Activated naive CD4-positive, alpha-beta T cell treated with anti-CD3 and anti-CD28 coated beads for 36 hours (primary cell): ENCODE measurements at places on chromosomes 1 and 21.

GRCh38 chr1:92743221-92743620 is 41.7 kb downstream of the EVI5 start:
- no peak for DNase-seq

GRCh38 chr1:239823852-239824251 is 267.8 kb upstream of the FMN2 start:
- DNase-seq = no peak

DNA sequence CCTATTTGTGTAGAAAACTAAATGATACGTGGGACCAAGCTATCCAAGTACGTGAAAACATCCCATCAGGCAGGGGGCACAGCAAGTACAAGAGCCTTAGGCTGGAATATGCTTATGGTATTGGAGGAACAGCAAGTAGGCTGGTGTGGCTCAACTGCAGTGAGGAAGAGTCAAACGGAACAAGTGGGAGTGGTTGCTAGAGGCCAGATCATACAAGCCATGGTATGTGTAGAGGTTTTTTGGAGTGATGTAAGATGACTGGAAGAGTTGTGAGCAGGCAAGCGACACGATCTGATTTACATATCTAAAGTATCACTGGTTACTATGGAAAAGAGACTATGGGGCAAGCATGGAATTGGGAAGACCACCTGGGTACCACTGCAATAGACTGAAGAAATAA is 27.8 kb downstream of the ELK4 start:
- no peak for DNase-seq

GRCh38 chr1:68016381-68016780 is 34.0 kb downstream of the DIRAS3 start:
- no peak for DNase-seq

DNA sequence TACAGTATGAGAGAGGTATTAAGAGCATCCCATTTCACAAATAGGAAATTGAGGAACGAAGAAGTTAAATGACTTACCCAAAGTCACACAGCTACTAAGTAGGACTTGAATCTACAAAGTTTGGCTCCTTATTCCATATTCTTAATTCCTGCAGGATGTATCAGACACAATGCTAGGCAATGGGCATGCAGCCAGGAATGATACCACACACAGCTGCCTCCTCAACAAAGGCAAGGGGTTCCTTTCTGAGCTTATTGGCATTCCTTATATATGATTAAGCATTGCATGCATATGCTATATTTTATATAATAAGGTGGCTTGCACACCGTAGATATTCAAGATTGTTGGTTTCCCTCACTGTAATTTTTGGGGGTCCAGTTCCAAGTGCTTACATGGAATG is 34.2 kb upstream of the JUN start:
- DNase-seq = no peak

GRCh38 chr1:213425376-213426030 is 374.5 kb downstream of the RPS6KC1 start:
- DNase-seq = no peak

DNA sequence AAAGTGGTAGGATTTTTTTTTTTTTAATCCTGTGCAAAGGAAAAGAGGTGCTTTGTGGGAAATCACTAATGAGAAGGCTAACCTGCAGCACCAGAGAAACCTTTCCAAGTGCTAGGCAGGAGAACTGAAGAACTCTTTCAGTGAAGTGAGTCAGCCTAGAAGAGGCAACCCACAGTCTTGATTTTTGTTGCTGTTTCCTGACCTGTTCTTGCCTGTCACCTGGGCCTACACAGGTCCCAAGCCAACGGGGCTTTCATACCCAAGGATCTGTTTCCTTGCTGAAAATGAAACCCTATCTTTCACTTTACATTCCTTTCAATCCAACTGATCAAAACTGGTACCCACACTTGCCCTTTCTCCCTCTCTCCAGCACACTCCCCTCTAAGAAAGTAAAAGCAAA is 7.1 kb upstream of the IKBKE start:
- DNase-seq = peak; percentile 73

- no peak for DNase-seq
These were observed 22.5 kb downstream of the RSPH1 start for GRCh38 chr21:42473498-42474042.

DNA sequence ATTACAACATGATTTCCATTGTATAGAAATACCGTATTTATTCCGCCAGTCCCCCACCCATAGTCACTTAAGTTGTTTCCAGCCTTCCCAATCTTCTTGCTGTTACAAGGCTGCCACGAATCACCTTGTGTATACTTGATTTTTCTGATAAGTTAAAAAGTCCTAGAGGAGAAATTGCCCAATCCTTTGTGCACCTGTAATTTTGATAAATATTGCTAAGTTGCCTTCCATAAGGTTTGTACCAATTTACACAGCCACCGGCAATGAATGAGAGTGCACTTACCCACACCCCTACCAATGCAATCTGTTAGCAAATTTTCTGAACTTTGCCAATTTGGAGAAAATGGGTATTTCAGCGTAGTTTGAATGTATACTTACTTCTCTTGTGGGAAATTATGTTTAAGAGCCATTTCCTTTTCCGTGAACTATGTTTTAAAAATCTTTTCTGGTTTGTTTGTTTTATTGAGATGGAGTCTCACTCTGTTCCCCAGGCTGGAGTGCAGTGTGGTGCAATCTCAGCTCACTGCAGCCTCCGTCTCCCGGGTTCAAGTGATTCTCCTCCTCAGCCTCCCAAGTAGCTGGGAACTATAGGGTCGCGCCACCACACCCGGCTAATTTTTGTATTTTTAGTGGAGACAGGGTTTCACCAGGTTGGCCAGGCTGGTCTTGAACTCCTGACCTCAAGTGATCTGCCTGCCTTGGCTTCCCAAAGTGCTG is 87.4 kb downstream of the DHRS3 start:
- no peak for DNase-seq

DNA sequence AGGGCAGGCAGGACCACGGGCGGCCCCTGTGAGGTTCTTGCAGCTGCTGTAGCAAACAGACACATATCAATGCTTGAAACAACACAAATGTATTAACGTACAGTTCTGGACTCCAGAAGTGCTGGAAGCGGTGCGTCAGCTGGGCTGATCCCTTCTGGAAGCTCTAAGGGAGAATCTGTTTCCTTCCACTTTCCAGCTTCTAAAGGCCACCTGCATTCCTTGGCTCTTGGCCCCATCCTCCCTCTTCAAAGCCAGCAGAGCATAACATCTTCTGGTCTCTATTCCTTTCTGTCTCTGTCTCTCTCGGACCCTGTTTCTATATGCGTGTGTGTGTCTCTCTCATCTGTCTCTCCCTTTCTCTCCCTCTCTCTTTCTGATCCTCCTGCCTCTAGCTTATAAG is 102.3 kb downstream of the SPSB1 start:
- no peak for DNase-seq

DNA sequence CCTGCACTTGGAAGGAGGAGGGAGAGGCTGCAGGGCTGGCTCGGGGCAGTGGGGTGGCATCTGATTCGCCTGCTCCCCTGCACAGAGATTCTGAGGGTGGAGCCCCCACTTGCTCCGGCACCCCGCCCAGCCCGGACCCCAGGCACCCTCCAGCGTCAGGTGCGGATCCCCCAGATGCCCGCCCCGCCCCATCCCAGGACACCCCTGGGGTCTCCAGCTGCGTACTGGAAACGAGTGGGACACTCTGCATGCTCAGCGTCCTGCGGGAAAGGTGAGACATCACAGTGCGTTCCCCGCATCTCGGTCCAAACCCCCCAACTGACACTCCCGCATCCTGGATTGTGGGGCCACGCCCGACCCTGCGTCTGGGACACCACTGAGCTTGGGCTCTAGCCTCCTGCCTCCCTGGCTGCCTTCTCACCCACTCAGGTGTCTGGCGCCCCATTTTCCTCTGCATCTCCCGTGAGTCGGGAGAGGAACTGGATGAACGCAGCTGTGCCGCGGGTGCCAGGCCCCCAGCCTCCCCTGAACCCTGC is 7.9 kb downstream of the ADAMTSL4 start:
- DNase-seq = no peak

DNA sequence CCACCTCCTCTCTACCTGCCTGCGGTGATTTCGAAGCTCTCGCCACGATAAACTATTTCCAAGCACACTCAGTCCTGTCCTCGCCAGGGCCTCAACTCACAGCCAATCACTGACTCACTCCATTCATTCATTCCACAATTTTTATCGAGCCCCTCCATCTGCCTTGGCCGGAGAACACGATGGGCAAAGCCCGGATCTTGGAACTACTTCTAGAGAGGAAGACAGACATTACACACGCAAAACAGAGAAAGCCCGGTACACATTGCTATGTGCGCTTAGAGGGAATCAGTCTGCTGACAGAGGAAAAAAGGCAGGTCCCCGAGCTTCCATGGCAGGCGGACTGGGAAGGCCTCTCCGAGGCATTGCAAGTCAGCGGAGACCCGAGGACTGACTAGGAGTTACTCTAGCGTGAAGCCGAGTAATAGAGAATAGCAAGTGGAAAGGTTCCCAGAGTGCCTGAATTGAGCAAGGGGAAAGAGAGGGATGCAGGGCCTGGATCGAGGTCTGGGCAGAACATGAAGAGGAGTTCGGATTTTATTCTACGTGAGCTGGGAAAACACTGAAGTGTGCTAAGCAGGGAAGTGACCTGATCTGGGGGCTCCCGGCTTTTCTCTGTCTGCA is 54.2 kb upstream of the DNAJC6 start:
- DNase-seq = no peak

- no peak for DNase-seq
These were observed 19.3 kb downstream of the INSRR start for GRCh38 chr1:156839426-156840109.

DNA sequence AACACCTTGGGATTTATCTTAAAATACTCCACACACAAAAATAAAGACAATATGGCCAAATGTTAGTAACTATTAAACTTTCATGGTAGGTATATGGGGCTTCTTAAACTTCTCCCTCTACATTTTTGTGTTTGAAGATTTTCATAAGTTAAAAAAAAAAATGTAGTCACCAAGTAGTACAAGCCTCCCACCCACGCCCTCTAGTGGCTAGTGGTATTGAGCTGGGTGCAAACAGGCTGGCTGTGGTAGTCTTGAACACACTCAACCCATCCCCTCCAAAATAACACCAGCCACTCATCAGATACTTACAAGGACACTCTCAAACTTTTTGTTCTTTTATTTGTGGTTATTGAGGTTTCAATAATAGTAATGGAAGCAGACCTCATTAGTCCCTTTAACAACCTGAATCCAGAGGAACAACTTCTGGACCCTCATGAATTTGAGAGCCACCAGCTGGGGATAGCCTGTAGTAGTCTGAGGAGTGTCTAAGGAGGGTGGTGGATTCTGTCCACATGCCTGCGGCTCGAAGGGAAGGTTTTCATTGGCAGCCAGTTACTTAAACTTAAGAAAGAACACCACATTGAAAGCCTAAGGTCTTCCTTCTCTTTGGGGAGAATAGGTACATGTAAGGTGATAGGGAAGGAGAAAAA is 15.6 kb downstream of the RD3 start:
- peak; percentile 90 for DNase-seq

GRCh38 chr1:71586030-71586429 is 505.2 kb upstream of the ZRANB2 start:
- no peak for DNase-seq
